ENCODE measurements at places on chromosomes 4 and X. TPM values are rescaled to one million over a fixed set of nuclear protein-coding genes. Genes with fewer than 3 reads are reported as not detected.

DNA sequence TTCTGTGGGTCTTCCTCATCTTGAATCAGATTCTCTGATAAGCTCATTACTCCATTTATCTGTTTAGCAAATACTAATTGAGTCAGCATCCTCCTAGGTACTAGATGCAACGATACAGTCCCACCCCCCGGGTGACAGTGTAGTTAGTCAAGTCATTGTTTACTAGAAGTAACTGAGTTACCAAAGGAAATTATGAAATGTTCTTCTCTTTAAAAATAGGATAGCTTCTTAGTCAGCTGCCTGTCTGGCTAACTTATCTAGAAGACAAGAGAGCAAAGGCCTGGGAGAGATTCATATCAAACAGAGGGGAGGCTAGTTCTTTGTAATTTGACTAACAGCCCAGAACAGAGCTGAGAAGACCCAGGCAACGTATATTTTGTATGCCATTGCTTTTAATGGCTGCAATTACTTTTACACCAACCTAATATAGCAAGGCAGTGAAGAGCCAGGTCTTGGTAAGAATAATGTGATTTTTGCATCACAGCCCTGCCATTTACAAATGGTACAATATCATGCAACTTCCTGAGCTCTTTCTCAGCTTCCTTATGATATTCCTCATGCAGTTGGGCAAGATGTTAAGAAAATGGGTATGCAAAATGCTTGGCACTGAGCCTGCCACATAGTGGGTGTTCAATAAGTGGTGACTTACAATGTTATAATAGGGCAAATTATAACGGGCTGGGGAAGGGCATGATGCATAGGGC lies 149.9 kb downstream of the CHIC2 start:
- peak; percentile 36 for DNase-seq

DNA sequence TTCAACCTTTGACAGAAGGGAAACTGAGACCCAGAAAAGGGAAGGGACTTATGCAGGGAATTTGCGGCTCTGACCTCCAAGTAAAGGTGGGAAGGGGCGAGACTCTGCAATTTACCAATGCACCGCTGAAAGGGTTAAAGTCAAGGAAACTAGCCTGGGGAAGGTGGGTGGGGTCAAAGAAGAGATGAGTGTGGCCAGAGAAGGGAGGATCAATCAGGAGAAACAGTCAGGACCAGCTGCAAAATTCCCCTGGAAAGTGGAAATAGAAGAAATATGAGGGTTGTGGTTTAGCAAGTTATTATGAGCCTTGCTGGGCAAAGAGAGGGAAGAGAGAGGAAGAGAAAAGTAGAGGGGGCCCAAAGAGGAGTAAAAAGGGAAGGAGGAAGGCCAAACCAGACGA lies 30.5 kb downstream of the STARD8 start:
- no peak for DNase-seq

- no peak for DNase-seq
Observed at GRCh38 chr4:1627417-1628313, 56.4 kb downstream of the FAM53A start.

- no peak for DNase-seq
Observed at GRCh38 chrX:31272472-31272775, 200.6 kb upstream of the FTHL17 start.

GRCh38 chr4:34619531-34620162 lies 1624.7 kb downstream of the ARAP2 start:
- DNase-seq = no peak

Gene HAUS7
- total RNA-seq = 41.9 TPM

Gene HS6ST2
- 0.76 TPM for total RNA-seq

Gene RHOH
- total RNA-seq = 74.7 TPM

Gene ZMAT1
- 5.4 TPM for total RNA-seq

Data from activated CD4-positive, alpha-beta T cell treated with anti-CD3 and anti-CD28 coated beads for 36 hours (primary cell).